ENCODE measurements at places on chromosomes 2 and 18. TPM values are rescaled to one million over a fixed set of nuclear protein-coding genes. Genes with fewer than 3 reads are reported as not detected.

DNA sequence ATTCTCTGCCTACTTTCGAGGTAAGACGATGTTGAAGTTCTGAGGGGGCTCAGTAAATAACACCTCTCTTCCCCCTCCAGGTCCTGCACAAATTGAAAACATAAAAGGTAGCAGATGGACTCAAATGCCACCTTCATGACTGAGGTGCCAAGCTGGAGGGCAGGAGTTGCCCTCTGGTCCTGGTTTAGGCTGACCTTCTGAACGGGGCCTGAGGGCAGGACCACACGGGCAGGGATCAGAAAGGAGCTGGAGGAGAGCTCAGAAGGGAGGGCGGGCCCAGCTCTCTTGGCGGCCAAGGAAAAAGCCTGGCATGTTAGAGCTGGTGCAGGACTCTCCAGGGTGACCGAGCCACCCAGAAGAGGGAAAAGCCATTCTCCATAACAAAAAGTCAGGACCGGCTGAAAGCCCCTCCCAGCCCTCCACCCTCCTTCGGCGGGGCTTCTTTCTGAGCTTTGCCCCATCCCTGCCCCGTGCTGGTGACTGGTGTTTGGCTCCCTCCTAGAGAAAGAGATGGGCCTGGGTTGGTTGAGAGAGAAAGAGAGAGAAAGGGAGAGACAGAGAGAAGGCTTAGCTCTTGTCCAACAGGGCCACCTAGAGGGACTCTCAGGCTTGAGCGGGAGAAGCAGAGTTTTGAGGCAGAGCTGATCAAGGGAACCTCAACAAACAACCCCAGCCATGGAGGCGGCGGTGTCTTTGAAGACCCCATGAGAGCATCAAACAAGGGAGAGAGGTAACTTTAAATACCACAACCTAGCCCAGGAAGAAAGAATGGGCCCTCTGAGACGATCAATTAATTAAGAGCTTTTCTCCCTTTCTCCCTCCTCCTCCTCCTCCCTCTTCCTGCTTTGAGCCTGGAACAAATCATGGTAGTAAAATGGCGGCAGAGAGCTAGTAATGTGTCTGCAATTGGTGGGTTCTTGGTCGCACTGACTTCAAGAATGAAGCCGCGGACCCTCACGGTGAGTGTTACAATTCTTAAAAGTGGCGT lies 50.8 kb downstream of the WIPF1 start:
- DNase-seq = peak; percentile 41

DNA sequence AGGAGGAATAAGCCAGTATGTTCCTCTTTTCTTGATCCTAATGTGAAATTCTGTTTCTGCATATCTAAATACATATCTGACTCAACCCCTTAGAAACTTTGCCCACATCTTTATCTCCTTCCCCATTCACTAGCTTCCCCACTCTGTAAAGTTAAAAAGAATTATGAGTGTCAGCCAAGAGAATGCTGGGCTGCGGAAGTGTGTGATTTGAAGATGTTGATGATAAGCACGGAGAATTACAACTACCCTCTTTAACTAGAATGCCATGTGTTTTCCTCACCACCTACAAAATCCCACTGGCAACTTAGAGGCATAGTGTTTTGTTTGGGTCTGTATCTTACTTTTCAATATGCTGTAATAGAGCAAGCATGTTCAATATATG lies 490.4 kb upstream of the FANCL start:
- no peak for DNase-seq

- no peak for DNase-seq
These were observed 6.9 kb upstream of the CASP10 start for GRCh38 chr2:201176081-201176481.

DNA sequence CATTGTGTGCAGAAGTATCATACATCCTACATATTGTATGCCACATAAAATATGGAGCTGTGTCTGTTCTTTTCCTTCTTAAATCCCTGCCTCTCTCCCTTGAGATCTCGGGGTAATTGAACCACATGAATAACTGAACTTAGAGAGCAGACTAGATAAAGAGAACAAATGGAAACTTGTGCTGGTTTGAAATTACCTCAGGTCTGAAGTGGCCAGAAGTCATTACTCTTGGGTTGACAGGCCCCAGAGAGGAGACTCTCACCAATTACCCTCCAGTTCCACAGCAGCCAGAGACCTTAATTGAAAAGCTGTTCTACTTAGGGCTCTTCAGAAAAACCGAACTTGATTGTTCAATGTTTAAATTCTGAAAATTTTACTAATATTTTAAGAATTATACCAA lies 5.0 kb upstream of the ADAM17 start:
- DNase-seq = no peak

DNA sequence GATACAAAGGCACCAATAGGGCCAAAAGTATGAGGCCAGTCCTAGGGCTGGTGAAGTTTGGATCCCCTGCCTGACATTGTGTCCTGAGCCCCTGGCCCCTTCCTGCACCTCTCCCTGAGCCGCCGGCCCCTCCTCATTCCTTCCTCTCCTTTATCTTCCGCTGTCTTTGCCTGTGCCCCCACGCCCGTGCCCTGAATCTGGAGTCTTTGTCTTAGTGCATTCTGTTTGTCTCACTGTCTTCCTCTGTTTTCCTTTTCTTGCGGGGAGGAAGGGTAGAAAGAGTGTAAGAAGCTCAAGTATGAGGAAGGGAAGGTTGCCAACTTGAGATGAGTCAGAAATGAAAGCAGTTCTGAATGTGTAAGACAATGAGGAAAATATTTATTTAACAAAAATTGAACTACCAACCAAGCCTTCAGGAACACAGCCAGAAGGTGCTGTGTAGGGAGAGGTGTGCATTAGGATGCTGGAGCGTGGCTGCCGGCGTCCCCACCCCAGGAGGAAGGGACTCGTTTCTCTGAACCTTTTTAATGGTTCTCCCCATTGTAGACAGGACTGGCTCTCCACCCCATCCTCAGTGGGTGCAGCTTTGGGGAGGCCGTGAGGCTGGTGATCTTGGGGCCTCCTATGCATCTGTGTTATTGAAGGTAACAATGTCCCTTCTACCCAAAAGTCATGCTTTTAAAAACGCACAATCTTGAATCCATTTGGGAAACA lies 133.1 kb downstream of the NEDD4L start:
- peak; percentile 82 for DNase-seq

DNA sequence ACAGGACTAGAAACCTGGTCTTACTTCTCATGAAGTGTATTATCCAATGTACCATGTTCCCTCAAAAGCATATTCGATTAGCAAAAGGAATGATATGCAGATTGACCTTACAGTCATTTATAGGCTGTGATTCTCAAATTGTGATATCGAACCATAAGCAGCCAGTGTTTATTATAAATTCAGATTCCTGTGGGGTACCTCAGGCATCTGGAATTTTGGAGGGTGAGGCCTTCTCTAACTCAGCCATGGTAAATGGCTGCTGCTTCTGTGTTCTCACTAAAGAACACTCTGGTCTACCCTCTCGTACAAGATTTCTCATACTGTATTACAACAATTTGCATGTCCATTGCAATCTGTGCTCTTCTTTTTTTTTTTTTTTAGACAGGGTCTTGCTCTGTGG lies 84.5 kb downstream of the PRPF40A start:
- DNase-seq = no peak

DNA sequence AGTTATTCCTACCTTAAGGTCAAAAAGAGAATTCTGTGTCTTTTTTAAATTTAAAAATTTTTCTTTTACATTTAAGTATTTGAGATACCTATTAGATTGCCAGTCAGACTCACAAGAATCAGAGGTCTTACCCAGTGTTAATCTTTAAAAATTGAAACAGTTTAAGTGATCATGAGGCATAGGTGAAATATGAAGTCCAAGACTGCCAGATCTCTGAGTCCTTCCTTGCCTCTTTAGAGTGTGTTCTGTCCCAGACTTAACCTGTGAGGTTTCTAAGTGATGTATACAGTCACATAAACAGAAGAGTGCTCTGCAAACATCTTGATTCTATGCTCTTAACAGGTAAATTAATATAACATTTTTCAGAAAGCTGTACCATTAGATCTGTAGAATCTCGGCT lies 40.6 kb downstream of the ACTR3 start:
- no peak for DNase-seq

GRCh38 chr2:178865999-178866398 lies 58.8 kb upstream of the TTN start:
- DNase-seq = no peak

DNA sequence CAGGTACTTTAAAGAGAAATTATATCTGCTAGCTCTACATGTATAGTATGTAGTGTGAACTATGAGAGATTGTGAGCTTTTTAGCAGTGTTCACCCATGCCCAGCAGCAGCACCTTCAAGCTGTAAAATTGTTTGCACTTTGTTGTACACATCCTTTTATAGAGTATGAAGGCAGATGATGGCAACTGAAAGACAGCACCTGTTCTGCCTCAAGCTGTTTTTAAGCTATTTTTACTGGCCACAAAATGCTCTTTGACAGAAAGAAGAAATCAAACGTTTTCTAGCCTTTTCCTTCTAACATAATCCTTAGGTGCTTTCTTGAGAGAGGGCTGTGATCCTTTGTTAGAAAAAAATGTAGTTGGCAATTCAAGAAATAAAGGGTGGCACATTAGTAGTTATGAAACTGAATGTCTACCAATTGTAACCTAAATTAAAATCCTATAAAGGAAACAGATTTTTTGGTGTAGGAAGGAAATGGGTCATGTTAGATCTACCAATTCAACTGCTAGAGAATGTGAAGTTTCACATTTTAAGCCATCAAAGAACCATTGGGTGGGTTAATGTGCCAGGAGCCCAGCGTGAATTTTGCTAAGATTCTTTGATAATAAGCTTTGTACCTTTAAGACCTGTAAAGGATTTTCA lies 59.5 kb downstream of the R3HDM1 start:
- DNase-seq = no peak

DNA sequence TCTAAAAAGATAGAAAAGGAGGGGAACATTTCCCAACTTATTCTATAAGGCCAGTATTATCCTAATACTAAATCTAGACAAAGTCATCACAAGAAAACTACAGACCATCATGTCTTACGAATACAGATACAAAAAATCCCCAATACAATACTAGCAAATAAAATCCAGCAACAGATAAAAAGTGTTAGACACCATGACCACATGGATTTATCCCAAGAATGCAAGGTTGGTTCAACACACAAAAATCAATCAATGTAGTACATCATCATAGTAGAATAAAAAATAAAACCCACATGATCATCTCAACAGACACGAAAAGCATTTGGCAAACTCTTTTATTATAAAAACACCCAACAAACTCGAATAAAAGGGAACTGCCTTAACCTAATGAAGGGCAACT lies 18.5 kb downstream of the SLC66A2 start:
- no peak for DNase-seq

- DNase-seq = no peak
These were observed 72.4 kb upstream of the GPC1 start for GRCh38 chr2:240362826-240363745.

DNA sequence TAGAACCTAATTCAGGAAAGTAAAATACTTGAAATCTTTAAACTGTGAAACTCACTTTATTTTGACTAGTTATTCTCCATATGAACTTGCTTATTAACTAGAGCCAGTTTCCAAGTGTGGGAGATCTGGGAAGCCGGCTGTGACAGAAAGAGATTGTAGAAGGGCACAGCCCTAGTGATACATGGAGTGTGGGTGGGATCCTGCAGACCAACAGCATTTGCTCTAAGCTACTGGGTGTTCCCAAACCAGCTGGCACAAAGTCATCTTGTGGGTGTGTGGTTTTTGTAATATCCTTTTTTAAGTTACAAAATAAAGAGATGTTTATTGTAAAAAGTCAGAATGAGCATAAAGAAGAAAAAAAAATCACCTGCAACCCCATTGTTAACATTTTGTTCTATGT lies 3.4 kb downstream of the DUSP19 start:
- DNase-seq = no peak

DNA sequence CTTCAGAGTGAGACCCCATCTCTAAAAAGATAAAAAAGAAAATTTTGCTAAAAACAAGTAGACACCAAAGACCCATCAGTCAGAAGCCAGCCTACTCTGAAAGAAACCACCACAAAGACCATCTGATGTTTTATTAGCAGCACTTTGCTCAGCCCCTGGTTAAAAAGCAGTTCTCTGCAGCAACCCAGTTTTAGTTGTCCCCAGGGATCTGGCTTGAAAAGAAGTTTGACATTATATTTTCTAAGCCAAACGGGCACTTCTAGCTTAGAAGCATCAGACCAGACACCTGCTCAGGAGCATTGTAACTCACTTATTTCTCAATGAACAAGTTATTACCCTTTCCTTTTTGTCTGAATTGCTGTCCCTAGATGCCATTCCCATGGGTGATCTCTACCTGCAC lies 164.2 kb upstream of the ETAA1 start:
- DNase-seq = no peak

- peak; percentile 53 for DNase-seq
These were observed 245.6 kb downstream of the HDAC4 start for GRCh38 chr2:239154971-239155805.

DNA sequence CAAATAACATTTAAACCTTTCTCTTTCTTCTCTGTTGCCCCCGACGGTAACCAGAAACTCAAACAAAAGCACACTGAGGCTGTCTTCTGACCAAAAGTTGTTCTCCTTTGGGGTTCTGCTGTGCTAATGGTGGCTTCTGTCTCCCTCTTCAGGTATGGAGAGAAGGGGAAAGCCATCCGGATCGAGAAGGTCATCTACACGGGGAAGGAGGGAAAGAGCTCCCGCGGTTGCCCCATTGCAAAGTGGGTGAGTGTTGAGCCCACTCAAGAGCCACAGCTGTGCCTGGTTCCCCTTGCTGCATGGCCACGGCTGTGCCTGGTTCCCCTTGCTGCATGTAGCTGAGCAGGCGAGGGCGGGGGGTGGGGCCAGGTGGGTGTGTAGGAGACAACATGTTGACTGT lies 67.4 kb downstream of the BOLA3 start:
- no peak for DNase-seq

DNA sequence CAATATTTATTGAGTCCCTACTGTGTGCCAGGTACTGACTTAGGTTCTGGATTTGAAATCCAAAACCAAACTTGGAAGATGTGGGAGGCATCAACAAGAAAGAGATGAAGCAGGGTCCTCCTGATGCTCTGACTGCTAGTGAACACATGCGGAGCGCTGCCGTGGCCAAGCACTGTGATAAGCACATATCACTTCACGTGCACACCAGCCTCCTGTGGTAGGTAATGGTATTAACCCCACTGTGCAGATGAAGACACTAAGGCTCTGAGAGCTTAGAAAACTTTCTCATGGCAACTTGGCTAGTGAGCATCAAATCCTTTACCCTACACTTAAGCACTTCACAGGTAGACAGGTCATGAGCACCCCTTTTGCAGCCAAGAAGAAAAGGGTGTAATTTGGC lies 216.1 kb downstream of the HAUS1 start:
- DNase-seq = no peak

DNA sequence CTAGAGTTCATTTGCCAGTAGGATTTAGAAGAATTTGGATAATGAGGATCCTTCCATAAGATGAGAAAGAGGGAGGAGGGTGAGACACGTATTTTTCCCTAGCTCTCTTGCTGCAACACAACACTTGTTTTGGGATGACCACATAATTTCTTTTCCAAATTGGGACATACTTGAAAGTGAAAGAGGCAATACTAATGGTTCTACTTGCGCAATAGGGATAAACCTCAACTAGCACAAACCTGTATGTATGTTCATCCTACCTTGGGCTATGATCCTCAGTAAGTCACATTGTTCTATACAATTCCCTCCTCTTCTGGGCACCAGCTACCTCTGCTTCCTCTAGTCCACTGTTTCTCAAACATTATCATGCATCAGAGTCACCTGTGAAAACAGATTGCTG lies 1208.8 kb upstream of the LRRTM1 start:
- DNase-seq = no peak

The LDAH gene
- total RNA-seq = 23.2 TPM

The AOX1 gene
- total RNA-seq = 27.5 TPM

The ANKRD23 gene
- total RNA-seq = 1.8 TPM

The MALL gene
- total RNA-seq = 3.8 TPM

The SKOR2 gene
- not detected for total RNA-seq

The SOX11 gene
- total RNA-seq = under 0.01 TPM

The CYRIA gene
- total RNA-seq = 0.12 TPM

The VRK2 gene
- total RNA-seq = 29.8 TPM

The MEX3C gene
- total RNA-seq = 36.5 TPM

Measured in RPMI7951 (cell line).